GM18507 (cell line): ENCODE measurements at places on chromosomes 2 and 18.

GRCh38 chr2:216507220-216508160, 8.8 kb downstream of the RPL37A start:
- DNase-seq, result no peak

- DNase-seq, result no peak
Observed at GRCh38 chr2:241340631-241341163, 15.4 kb upstream of the FARP2 start.

DNA sequence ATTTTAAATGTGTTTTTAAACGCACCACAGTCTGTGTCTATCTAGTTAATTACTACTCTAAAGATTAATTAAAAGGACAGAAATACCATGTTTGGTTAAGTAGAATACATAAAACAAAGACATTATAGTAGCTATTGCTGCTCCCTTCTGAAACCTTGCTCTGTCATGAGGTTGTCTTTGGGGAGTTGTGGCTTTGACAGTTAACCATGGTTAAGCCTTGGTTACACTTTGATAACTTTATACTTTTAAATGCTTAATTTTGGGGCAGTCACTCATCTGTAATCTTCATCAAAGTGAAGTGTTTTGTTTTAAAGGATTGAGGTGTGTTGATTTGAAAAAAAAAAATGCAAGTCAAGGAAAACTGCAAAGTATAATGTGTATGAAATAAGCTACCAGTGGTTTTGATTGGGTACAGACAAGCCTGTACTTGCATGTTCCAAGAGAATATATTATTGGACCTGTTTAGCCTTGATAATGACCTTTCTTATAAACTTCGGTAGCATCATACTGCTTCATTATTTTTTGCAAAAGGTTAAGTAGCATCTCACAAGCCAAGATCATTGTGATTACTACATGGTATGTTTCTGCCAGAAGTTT, 29.8 kb upstream of the TBR1 start:
- DNase-seq, result no peak

DNA sequence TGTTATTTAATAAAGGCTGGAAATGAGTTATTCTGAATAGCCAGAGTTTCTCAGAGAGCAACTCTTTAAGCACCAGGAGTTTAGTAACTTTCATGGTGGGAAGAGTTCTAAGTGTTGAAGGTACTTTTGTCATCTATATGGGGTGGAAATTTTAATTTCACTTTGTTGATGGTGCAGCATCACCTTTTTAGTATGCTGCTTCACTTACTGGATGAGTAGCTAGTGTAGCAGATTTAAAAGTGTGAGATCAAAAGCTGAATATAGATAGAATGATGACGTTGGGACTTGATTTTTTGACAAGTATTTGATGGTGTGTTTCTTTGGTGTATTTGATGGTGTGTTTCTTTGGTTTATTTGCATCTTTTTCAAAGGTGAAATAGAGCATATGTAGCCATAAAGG, 47.3 kb downstream of the MAP4K4 start:
- DNase-seq, result no peak

GRCh38 chr2:168706806-168707205, 95.6 kb upstream of the NOSTRIN start:
- DNase-seq, result no peak

DNA sequence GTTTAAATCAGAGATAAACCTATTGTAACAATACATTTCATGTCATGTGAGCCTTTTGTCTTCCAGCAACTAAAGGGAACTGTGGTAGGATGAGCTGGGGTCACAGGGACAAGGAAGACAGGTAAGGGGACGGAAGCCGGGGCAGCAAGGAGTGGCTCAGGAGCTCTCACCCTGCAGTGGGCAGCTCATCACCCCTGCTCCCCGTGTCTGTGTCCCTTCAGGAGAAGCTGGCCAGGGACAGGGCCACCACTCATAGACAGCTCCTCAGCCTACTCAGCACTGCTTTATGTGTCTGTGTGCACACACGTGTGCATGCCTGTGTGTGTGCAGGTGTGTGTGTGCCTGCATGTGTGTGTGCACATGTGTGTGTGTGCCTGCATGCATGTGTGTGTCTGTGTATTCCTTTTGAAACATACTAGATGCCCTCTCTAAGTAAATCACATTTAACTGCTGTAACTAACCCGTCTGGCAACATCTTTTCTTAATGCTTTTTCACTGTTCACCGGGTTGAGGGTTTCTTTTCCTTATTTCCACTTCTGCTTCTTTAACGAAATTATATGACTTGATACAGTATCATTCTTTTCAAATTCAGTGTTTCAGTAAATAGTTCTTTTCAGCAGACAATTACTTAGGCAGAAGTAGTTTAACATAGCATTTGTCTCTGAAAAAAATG, 44.2 kb downstream of the LRRFIP1 start:
- no peak for DNase-seq
